SJCRH30 (cell line): ENCODE measurements at places on chromosomes 7 and 10. TPM values are rescaled to one million over a fixed set of nuclear protein-coding genes. Genes with fewer than 3 reads are reported as not detected.

- DNase-seq = no peak
Measured at GRCh38 chr10:63146503-63146902, 13.4 kb downstream of the NRBF2 start.

DNA sequence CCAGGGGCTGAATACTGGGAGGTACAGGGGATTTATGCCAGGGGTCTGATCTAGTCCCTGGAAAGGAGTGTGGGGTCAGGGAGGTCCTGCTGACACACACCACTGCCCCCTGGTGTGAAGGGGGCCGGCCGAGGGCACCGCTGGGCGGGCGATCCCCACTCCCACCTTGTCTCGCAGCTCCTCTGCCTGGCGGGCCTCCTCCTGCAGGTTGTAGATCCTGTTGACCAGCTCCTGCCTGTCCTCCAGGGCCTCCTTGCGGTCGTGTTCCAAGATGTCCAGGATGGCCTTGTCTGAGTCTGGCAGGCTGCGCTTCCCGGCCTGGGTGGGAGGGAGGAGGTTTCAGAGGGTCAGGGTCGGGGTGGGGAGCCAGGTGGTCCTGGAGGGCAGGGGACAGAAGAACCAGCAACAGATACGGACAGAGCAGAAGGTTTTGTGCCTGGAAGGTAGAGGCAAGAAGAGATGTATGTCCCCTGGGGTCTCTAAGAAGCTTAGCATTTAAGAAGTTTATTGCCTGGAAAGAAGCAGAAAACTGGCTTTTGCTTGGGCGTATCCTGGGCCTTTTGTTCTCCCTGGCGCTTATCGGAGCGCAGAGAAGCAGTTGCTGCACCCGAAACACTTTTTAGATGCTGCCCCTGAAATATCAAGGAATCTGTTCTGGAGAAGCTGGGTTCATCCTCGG lies 94.5 kb upstream of the GNA12 start:
- no peak for DNase-seq

GRCh38 chr10:109893386-109893785 lies 29.9 kb downstream of the XPNPEP1 start:
- DNase-seq = no peak

- peak; percentile 93 for DNase-seq
Measured at GRCh38 chr10:11810313-11810766, 12.8 kb upstream of the PROSER2 start.

- DNase-seq = no peak
Measured at GRCh38 chr7:122302761-122303530, 1.6 kb downstream of the FEZF1 start.

DNA sequence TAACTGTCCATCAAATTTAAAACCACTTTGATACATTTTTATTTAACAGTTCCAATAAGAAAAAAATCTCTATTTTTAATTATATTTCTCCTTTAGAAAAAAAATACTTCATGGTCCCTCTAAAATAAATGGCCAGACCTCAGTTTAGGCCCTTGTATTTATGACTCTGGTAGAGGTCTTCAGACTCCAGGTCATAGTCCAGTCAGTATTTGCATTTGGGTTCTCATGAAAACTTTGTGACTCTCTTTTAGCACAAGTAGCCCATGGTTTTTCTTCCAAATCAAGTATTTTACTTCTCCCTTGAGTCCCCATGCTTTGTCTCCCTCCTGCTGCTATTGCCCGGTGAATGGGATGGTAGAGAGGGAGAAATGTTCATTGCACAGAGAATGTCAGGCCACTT lies 5.5 kb upstream of the SEMA4G start:
- no peak for DNase-seq

The MAGI2 gene
- total RNA-seq = 1.8 and 2.4 TPM in 2 replicates

The CEP55 gene
- 43.2 and 49.4 TPM in 2 replicates for total RNA-seq

The PRSS37 gene
- not detected in 2 replicates for total RNA-seq
